NCI-H1930 (cell line): ENCODE measurements at places on chromosomes 5 and 9.

DNA sequence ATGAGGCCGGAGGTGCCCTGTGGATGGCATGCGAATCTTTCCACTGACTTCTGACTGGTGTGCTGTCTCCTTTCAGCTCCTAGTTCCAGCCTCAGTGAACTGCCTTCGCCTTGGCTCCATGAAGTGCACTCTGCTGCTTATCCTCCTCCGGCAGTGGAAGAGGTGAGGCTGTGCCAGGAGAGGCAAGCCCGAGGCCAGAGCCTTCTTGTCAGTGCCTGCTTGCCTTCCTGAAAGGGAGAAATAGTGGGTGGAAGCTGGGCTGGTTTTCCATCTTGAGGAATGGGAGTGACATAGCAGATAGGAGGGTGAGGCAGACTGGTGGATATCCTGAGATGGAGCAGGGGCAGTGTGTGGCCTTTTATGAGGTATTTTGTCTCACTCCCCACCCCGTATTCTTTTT, 29.7 kb downstream of the SH3GLB2 start:
- no peak for DNase-seq

DNA sequence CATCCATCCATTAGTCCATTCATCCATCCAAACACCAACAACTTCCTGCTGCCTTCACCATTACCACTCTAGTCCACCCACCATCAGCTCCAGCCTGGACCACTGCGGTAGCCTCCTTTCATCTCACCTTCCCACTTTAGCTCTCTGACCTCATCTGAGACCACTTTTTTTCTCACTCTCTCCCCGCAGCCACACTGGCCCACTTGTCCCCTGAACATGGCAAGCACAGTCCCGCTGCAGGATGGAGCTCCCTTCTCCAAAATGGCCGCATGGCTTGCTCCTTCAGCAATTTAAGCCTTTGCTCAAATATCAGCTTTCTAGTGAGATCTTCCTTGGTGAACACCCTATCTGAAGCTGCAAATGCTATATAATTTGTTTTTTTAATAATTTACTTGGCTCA, 11.1 kb downstream of the CSF1R start:
- DNase-seq = no peak

GRCh38 chr9:135516132-135516860, 4.9 kb upstream of the LCN1 start:
- no peak for DNase-seq

DNA sequence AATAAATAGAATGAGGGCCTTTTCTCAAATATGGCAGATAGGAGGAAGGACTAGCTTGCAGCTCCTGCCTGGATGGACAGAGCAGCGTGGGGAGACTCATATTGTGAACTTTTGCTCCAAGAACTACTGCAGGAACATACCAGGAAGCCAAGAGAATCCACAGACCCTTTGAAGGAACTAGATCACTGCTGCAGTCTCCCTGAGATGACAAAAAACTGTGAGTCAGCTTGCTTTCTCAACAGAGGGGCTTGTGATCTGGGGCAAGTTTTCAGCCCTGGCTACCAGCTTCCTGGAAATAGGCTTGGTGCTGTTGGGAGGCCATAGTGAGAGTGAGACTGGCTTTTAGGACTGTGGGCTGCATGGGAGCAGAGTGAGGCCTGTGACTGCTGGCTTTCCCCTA, 170.6 kb upstream of the TRIM32 start:
- no peak for DNase-seq

DNA sequence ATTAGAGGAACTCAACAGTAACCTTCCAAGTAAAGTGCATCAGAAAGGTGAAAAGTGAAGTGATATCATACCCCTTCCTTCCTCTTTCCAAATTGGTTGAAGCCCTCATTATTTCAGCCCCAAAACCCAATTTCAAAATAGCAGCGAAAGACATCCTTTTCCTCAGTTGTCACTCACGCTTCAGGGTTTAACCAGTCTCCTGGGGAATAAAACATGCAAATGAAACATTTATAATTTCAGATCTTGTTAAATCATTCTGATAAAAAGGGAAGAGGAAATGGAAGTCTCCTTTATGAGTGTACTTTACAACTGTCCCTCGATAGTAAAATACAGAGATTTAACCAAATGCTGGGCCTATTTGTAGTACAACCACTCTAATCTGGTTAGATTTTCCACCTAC, 22.5 kb downstream of the TRPM6 start:
- DNase-seq = no peak

GRCh38 chr5:129616517-129616916, 131.4 kb upstream of the MINAR2 start:
- DNase-seq = no peak

- DNase-seq = no peak
Observed at GRCh38 chr9:126862104-126862761, 1.8 kb downstream of the ZBTB34 start.

DNA sequence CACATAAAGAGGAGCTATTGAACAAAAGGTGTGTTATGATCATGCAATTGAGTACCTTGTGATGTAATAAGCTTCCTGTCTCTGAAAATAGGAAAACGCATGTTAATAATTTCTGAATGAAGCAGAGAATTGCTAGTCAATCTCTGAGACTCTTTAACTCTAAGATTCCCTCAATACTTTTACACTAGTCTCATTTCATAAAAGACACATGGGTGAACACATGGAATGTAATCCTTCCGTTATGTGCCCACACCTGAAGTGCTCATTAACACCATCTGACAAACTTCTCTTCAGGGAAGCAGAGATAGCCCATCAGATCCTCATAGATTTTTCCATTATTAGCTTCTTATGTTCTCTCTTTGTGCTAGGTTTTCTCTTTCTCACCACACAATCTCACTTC, 182.4 kb downstream of the TLR4 start:
- DNase-seq = no peak

DNA sequence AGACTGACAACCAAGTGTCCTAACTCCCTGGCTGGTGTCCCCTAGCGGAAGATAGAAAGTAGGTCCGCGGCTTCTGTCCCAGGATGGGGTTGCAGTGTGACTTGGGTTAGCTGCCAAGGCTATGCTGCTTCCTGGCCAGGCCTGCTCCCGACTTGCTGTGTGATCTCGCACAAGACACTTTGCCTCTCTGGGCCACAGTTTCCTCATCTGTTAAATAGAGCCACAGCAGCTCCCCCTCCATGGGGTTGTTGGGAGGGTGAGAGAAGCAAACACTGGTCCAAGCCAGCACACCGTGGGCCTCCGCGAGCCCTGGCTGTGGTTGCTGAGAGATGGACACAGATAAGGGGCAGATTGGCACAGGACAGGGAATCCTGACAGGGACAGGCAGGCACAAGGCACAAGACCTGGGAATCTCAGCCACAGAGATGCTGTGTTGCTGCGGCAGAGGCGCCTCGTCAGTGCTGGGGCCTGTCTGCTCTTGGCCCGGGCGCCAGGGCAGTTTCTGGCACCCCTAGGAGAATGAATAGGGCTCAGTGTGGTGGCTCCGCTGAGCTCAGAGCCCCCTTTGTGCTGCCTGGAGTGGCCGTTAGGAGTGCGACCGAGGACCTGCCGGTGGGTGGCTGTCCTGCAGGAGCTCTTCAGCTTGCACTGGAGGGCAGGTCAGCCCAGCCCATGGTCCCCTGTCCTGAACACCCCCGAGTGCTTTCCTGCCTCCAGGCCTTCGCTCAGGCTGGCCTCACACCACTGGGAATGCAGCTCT, 1.8 kb upstream of the SH2D3C start:
- DNase-seq = no peak

- DNase-seq = no peak
Observed at GRCh38 chr9:13809401-13809800, 504.5 kb downstream of the NFIB start.

DNA sequence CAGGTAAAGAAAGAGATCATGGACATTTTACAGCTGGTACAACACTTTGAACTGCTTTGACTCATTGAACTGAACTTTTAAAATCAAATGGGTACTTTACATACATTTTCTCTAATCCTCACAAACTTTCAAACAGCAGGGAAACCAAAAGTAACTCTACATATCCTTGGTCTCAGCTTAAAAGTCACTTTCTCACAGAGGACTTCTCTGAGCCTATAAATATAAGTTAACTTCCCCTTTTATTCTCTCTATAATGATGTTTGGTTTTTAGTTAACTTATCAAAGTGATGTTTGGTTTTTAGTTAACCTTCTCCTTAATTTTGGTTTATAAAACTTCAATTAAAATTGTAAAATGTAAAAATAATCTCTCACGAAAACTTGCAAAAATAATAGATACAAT, 209.8 kb downstream of the MCTP1 start:
- DNase-seq = no peak

DNA sequence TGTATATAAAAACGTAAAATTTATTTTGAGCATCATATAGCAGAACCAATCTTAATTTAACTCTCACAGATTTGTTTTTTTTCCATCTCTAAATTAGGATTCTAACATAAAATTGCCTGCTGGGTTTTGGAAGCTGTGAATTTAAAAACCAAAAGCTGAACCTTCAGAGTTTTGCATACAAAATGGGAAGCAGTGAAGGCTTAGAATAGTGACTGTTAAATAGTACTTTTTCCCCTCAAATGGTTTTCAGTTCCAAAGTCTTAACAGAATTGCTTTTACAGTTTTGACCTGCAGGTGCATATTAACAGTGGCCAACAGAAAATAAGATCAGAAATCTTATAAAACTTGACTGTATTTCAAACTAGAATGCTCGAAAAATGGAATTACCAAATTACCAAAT, 55.1 kb upstream of the LVRN start:
- DNase-seq = no peak

DNA sequence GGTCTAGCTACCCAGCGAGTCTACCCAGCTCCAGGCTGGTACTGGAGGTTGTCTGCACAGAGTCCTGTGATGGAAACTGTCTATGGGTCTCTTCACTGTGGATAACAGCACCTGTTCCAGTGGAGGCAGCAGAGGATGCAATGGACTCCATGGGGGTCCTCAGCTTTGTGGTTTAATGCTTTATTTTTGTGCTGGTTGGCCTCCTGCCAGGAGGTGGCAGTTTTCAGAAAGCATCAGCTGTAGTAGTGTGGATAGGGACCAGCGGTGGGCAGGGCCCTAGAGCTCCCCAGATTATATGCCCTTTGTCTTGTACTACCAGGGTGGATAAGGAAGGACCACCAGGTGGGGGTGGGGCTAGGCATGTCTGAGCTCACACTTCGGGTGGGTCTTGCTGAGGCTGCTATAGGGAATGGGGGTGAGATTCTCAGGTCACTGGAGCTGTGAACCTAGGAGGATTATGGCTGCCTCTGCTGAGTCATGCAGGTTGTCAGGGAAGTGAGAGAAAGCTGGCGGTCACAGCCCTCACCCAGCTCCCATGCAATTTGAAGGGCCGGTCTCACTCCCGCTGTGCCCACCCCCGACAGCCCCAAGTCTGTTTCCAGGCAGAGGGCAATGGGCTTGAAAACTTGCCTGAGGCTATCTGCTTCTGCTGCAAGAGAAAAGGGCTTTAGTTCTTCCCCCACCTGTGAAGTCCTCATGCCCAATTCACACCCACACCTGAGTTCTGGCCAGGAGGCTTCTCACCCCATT, 397.1 kb downstream of the TLE1 start:
- DNase-seq = no peak

DNA sequence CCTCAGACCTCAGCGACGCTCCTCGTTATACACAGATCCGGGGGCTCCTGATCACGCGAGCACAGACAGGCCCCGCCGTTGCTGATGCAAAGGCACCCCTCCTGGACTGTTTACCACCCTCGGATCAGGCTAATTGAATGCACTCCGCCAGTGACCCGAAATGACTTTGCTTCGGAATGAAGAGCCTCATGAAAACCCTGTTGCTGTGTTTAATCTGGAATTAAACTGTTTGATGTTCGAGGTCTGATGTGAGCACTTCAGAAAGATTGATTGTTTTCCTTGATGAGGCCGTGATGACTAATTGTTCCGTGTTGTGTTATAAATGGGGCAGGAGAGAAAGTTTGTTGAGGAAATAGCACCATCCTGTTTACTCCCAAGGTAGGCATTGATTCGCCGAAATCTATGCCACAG, 190.5 kb upstream of the PPP1R26 start:
- DNase-seq = no peak

GRCh38 chr5:10489810-10490426, 48.2 kb downstream of the ROPN1L start:
- DNase-seq = no peak

- DNase-seq = no peak
Observed at GRCh38 chr5:168813184-168813968, 234.2 kb upstream of the PANK3 start.

GRCh38 chr9:115596746-115597080, 478.8 kb upstream of the TNC start:
- no peak for DNase-seq
